ENCODE measurements at places on chromosomes 3 and 15.

DNA sequence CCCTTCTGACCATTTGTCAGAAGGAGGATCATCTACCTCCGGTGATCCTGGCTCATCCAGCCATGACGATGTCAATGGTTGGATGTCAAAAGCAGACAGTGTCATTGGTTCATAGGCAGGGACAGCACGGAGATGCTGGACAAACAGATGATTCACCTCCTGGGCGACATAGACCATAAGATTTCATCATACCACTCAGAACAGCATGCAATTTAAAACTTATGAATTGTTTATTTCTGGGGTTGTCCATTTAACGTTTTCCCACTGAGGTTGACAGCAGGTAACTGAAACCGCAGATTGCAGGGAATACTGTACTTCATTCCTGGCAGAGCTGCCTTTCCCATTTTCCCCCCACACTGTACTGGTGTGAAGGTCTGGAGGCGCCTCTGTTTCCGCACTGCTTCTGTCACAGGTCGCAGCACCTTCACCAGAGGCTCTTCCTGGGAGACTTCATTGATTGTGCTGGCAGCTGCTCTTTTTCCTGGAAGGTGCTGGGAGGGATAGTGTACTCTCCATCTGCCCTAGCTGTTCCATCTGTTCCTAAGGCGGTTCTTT lies 32.5 kb upstream of the TMOD3 start:
- DNase-seq: no peak

DNA sequence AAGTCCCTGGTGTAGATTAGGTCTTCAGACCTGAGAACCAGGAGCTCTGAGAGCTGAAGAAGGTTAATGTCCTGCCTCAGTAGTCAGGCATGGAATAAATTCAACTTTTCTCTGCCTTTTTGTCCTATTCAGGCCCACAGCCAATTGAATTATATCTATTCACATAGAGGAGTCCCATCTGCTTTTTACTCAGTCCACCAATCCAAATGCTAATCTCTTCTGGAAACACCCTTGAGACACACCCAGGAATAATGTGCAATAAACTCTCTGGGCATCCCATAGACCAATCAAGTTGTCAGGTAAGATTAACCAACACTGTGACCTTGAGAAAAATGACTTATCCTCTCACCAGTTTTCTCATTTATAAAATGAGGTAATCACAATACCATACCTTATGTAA lies 129.4 kb downstream of the MEX3B start:
- no peak for DNase-seq

GRCh38 chr3:125351814-125352456 lies 23.2 kb downstream of the ZNF148 start:
- no peak for DNase-seq

DNA sequence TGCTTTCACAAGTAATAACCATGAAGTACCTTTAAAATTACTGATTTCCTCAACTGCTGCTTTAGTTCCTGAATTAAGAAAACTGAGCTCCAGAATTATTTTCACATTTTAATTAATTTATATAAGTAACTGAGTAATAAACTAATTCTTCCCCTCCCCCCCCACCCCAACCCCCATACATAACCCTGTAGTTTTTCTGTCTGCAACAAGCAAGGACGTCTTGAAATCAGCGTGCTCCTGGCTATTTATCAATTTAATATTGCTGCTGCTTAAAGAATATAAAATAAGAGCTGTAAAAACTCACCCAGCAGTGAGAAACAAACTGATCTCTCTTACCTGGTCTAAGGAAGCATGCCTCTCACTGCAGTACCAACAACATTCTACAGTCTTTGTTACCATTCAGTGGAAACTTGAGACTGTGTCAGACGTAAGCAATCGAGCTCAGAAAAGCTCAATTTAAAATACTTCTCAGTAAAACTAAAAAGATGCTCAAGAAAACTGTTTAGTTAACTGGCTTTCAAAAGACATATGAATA lies 121.0 kb downstream of the TFDP2 start:
- DNase-seq: no peak

DNA sequence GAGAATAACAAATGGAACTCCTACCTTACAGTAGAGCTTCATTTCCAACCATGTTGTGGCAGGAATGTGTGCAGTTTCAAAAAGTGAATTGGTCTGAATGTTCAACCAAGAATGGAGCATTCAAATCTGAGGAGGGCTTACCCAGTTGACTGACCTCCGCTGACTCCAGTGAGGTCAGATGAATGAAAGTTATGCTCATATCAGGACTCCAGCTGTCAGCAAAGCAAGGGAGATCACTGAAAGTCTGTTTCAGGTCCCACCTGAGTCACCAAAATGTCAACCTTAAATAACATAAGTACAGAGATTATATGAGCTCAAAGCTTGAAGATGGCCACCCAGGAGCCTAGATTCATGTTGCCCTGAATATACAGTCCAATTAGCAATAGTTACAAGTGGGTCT lies 473.5 kb downstream of the RBMS3 start:
- DNase-seq: no peak

- DNase-seq: no peak
These were observed 28.4 kb upstream of the PIK3CB start for GRCh38 chr3:138862924-138863775.

- DNase-seq: no peak
These were observed 830.3 kb downstream of the DIPK2A start for GRCh38 chr3:144801890-144802289.

DNA sequence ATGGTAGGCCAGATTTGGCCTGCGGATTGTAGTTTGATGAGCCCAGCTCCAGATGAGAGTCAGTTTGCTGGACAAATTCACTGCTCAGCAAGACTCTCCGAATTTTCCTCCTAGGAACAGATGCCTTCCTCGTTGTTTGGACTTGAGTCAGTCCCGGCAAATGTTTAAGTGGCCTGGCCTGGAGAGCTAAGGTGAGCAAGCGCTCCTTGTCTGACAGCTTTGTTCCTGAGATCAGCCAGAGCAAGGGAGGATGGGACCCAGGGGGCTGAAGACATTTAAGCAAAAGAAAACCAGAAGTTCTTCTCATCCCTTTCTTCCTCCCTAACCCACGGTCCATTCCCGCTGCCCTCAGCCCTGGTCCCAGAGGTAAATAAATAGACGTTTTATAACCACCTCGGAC lies 40.3 kb downstream of the POLR2M start:
- no peak for DNase-seq

- DNase-seq: no peak
These were observed 53.0 kb upstream of the TPM1 start for GRCh38 chr15:62989366-62990055.

GRCh38 chr3:112074616-112075497 lies 11.3 kb upstream of the C3orf52 start:
- no peak for DNase-seq

GRCh38 chr15:48962662-48963523 lies 826 bp downstream of the SHC4 start:
- no peak for DNase-seq

All from activated T-cell treated with anti-CD3 and anti-CD28 coated beads for 48 hours (primary cell).